ENCODE measurements at places on chromosomes 13 and 19. TPM values are rescaled to one million over a fixed set of nuclear protein-coding genes. Genes with fewer than 3 reads are reported as not detected.

DNA sequence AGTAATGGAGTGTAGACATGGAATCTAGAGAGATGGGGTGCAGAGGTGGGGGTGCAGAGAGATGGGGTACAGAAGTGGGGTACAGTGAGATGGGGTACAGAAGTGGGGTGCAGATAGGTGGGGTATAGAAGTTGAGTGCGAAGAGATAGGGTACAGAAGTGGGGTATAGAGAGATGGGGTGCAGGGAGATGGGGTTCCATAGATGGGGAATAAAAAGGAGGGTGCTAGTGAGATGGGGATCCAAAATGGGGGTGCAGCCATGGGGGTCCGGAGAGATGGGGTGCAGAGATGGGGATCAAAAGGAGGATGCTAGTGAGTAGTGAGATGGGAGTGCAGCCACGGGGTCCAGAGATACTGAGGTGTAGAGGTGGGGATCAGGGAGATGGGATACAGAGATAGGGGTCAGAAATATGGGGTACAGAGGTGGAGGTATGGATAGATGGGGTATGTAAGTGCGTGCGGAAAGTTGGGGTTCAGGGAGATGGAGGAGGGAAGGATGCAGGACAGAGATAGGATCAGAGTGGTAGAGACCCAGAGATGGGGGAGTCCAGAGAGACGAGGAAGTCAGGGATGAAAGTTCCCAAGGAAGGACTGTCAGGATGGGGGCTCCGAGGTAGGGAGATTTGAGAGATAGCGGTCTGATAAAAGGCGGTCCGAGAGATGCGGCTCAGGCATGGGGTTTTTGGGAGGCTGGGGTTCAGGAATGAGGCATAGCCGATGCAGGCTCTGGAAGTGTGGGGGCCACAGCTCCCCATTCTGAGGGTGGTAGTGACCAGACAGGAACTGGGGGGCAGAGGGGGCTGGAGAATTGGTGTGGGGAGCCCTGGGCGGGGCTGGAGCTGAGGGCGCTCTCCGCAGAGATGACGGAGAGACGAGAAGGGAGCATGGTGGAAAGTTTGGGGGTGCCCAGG is 3.4 kb downstream of the PALM3 start:
- H3K4me3 ChIP-seq = no peak overlapping the region
- H3K36me3 ChIP-seq = no peaks in the 10 kb centered on the region

DNA sequence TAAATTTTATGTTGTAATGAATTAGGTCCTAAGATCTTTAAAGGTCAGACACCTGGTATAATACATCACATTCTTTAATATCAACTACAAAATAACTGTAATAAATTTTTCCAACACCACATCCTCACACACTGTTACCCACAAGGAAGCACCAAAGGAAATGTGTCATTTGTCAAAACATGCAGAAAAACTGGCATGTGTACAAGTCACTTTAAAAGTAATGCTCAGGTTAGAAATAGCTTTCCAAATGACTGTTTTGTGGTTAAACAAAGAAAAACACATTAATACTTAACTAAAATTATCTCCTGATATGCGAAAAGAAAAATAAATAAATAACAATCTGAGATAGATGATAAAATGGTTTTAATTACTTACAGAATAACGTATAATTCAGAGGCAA is 74.7 kb downstream of the MZT1 start:
- no peaks in the 10 kb centered on the region for H3K4me1 ChIP-seq
- DNase-seq = no peak
- no peaks in the 10 kb centered on the region for H3K36me3 ChIP-seq
- no peaks in the 10 kb centered on the region for H3K27me3 ChIP-seq
- no peak overlapping the region for H3K4me3 ChIP-seq
- H3K27ac ChIP-seq = no peak overlapping the region

DNA sequence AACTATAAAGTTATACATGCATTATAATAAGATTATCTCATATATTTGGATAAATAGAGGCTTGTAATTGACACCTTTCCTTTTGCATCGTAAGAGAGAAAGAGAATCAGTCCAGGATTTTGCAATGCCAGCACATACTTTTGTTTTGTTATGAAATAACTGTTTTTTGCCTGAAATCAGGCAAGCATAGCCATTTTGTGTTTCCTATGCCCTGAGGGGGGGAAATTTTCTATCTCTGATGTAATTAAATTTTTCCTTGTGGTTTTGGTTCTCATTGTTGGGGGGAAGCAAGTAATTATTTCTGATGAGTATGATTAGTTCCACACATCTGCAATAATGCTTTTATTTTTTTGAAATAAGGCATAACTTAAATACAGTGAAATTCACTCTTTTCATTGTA is 229.4 kb downstream of the NDFIP2 start:
- no peak for DNase-seq
- H3K27me3 ChIP-seq = no peaks in the 10 kb centered on the region
- H3K27ac ChIP-seq = no peak overlapping the region

DNA sequence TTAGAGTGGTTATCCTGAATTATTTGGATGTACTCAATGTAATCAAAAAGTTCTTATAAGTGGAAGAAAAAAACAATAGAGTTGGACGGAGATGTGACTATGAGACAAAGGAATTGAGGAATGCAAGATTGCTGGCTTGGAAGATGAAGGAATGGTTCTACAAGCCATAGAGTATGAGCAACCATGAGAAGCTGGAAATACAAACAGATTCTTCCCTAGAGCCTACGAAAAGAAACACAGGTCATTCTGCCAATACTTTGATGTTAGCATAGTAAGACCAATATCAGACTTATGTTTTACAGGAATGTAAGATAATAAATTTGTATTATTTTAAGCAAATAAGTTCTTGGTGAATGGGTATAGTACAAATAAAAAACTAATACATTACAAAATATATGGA is 249.2 kb downstream of the DIAPH3 start:
- no peak overlapping the region for H3K27ac ChIP-seq
- H3K36me3 ChIP-seq = no peaks in the 10 kb centered on the region
- no peaks in the 10 kb centered on the region for H3K27me3 ChIP-seq
- H3K4me3 ChIP-seq = no peak overlapping the region

- DNase-seq = no peak
- no peaks in the 10 kb centered on the region for H3K27me3 ChIP-seq
- H3K27ac ChIP-seq = no peak overlapping the region
- H3K36me3 ChIP-seq = no peaks in the 10 kb centered on the region
Measured at GRCh38 chr13:50706505-50706904, 137.0 kb downstream of the DLEU7 start.

- H3K36me3 ChIP-seq = no peaks in the 10 kb centered on the region
- H3K27me3 ChIP-seq = peaks cover 9% of the 10 kb centered on the region
- no peak overlapping the region for H3K27ac ChIP-seq
- no peak overlapping the region for H3K4me3 ChIP-seq
- peaks cover 22% of the 10 kb centered on the region for H3K4me1 ChIP-seq
- DNase-seq = no peak
Measured at GRCh38 chr13:111123221-111123620, 8.1 kb downstream of the ARHGEF7 start.

- no peaks in the 10 kb centered on the region for H3K36me3 ChIP-seq
- H3K4me3 ChIP-seq = no peak overlapping the region
- no peak for DNase-seq
Measured at GRCh38 chr19:22620401-22620800, 13.7 kb upstream of the ZNF492 start.

Gene KIR2DL1
- total RNA-seq = 0.16 TPM

Gene ZNF583
- 4.7 TPM for total RNA-seq

Gene CLC
- total RNA-seq = not detected

Gene OR7D2
- not detected for total RNA-seq

Data from heart right ventricle (tissue), 16 donors.